ENCODE measurements at places on chromosomes 5 and 9.

- no peak for DNase-seq
Measured at GRCh38 chr9:749716-750115, 91.8 kb upstream of the DMRT1 start.

GRCh38 chr9:22103685-22104575 lies 94.8 kb upstream of the CDKN2B start:
- no peak for DNase-seq

DNA sequence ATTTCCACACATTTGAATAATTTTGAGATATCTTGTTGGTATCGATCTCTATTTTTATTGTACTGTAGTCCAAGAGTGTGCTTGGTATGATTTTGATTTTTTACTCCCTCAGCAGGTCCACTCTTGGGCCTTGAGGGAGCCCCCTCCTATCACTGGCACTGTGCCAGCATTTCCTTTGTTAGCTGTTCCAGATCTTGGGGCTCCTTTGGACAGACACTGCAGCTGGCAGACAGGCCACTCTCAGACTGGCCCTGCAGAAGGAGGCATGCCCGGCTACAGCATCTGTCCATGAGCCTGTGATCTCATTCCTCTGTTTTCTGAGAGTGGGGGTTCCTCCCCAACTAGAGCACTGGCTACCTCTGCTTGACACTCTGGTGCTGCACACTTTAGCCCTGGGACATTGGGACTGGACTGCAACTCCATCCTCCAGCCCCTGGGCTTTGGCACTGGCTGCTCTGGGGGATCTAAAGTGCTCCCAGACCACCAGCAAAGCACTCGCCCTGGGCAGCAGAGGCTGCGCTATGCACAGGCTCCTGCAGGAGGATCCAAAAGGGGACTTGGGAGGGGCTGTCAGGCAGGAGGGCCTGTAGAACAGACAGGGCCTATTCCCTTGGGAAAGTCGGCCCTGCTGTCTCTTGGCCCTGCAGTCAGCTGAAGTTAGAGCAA lies 271.3 kb upstream of the DMAC1 start:
- DNase-seq, result no peak

- no peak for DNase-seq
Measured at GRCh38 chr9:76560481-76560922, 101.5 kb downstream of the GCNT1 start.

- DNase-seq, result no peak
Measured at GRCh38 chr5:89437450-89438435, 554.8 kb upstream of the MEF2C start.

DNA sequence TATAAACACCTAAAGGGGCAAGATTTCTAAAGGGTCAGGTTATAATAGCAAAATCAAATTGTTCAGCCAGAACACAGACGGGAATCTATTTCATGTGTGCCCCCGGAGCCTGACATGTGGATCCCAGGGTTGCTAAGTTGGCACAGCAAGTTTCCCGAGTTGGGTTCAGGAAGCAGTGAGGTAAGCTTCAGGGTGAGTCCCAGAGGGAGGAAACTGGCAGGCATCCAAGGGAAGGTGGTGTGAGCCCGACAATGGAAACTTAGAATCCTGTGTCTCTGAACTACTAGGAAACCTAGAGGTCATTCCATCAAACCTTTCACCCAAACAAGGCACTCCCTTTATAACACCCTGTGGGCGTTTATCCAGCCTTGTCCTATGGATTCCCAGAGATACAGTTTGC lies 98.4 kb downstream of the ADRB2 start:
- no peak for DNase-seq

GRCh38 chr5:39015743-39016586 lies 58.2 kb downstream of the RICTOR start:
- no peak for DNase-seq

DNA sequence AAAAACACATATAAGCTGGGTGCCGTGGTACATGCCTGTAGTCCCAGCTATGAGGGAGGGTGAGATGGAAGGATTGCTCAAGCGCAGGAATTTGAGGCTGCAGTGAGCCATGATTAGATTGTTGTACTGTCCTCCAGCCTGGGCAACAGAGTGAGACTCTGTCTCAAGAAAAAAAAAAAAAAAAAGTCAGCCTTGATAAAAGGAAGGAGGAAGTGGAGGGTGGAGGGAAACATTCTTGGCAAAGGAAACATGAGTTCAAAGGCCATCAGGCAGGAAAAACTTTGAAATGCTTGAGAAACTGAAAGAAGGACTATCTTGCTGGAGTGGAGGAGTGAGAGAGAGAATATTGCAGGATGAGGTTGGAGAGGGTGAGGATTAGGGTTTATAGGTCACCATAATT lies 18.3 kb upstream of the ANKHD1 start:
- no peak for DNase-seq

DNA sequence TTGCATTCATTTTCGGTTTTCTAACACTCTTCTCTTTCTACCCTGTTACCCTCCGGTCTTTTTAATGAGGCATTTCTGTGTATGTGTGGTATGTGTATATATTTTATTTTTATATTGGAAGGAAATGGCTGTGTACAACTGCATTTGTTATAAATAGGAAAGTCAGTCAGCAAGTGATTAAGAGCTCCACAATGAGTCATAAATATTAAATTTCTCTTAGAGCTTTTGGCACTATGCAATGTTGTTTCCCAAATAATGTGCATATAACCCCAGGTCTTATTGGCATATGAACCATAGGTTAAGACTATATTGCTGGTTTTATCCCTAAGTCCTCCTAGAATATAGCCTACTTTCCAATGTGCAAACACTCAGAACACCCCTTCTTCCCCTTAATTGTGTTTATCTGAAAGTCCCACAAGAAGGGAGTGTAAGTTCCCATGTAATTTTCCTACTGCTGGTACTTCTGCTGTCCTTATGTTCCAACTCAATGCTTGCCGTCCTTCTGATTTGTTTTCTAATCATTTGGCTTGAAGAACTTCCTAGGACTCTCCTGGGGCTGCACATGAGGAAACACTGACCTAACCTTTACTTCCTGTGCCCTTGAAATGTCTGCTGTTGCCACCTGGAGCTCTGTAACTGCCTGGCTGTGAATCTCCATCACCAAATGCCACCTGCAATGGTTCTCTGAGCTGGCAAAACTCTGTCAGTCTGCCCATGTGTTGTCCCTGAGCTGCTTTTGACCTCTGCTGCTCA lies 65.5 kb upstream of the PCSK5 start:
- no peak for DNase-seq

- no peak for DNase-seq
Measured at GRCh38 chr5:170152767-170153166, 47.1 kb downstream of the FOXI1 start.

- DNase-seq, result no peak
Measured at GRCh38 chr5:111737716-111738115, 19.3 kb downstream of the NREP start.

GRCh38 chr9:89350988-89351557 lies 32.8 kb downstream of the SECISBP2 start:
- no peak for DNase-seq

GRCh38 chr9:136001231-136001630 lies 40.1 kb upstream of the UBAC1 start:
- no peak for DNase-seq

DNA sequence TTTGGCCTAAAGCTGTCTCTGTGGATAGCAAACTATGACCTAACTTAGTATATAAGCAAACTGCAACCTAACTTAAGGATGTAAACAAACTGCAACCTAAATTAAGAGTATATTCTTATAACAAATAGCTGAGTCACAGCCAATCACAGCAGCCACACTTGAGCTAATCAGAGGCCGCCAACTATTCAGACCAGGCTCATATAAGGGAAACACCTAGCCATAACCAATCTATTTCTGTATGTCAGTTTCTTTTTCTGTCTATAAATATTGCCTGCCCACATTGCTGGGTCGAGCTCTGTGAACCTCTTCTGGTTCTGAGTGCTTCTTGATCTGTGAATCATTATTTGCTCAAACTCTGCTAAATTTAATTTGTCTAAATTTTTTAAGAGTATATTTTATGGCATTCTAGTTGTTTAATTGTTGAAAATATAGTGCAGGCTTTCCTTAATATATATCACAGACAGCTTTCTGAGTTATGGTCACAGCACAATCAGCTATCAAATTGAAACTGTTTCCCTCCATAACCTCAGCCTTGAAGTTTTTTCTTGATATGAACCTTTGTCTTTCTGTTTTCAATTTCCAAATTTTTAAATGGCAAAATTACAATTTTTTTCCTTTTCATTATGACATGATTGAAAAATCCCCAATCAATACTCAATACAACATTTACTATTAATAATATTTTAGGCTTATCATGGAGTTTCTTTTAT lies 327.1 kb upstream of the NUDT12 start:
- no peak for DNase-seq

DNA sequence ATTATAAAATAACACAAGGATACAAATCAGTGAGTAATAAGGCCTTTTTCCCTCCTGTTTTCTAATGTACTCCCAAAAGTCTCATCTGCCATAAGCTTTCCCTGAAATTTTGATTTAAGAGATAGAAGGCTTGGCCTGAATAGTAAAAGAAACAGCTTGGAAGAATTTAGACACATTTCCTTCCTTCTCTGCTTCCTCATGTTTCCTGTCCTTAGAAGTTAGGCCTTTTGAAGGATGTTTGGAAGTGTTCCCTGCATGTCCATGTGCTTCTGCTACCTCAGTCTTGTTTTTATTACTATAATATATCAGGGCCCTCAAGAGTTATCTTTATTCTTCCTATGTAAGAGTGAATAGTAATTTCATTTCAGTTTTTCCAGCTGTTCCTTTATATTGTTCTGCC lies 242.7 kb downstream of the DEPDC1B start:
- no peak for DNase-seq

- DNase-seq, result no peak
Measured at GRCh38 chr9:111232997-111233790, 96.8 kb downstream of the OR2K2 start.

- DNase-seq, result no peak
Measured at GRCh38 chr5:171570244-171570825, 150.9 kb downstream of the FGF18 start.
